Activated naive CD4-positive, alpha-beta T cell treated with anti-CD3 and anti-CD28 coated beads for 36 hours (primary cell): ENCODE measurements at places on chromosomes 7 and 10. TPM values are rescaled to one million over a fixed set of nuclear protein-coding genes. Genes with fewer than 3 reads are reported as not detected.

GRCh38 chr10:6609625-6610024 lies 29.5 kb upstream of the PRKCQ start:
- no peak for DNase-seq

GRCh38 chr10:132369636-132370185 lies 27.3 kb upstream of the PWWP2B start:
- no peak for DNase-seq

GRCh38 chr7:145951566-145951965 lies 165.0 kb upstream of the CNTNAP2 start:
- no peak for DNase-seq

DNA sequence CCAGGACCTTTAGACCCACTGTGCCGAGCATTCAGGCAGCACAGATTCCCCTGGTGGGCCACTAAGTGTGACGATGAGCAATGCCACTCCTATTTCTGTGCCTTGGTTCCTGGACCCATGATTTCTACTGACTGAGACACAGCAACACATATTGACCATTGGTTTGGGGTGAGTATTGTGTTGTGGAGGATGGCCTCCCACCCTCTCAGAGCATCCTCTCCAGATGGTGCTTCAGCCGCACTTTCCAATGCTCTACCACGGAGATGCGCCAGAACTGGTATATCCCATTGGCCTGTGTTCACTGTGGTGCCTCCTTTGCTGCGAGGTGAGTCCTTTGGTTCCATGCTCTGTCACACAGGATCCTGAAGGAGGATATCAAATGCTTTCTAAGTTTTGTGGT lies 10.1 kb upstream of the GDF10 start:
- DNase-seq, result no peak

DNA sequence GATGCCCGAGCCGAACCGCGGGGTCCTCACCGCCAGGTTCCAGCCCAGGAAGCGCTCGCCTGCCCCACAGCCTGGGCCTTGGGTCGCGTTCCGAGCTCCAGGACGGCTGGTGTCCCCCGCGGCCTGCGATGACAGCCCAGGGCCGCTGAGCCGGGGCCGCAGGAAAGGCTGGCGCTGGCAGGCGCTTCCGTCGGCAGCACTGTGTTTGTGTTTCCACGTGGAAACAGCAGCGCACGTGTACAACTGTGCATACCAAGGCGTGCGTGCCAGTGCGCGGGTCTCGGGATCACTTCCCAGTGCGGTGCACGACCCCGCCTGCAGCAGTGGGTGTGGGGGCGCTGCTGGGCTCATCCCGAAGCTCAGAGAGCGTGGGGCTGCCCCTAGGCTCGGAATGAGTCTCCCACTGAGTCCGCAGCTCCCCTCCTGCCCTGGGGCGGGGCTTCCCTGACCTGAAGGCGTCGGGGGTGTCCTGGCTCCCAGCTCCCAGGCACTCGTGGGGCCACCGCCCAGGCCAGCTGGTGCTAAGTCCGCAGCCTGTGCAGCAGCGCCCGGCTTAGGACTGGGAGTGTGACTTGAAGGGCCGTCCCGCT lies 17.2 kb downstream of the AP5Z1 start:
- DNase-seq, result peak; percentile 31

DNA sequence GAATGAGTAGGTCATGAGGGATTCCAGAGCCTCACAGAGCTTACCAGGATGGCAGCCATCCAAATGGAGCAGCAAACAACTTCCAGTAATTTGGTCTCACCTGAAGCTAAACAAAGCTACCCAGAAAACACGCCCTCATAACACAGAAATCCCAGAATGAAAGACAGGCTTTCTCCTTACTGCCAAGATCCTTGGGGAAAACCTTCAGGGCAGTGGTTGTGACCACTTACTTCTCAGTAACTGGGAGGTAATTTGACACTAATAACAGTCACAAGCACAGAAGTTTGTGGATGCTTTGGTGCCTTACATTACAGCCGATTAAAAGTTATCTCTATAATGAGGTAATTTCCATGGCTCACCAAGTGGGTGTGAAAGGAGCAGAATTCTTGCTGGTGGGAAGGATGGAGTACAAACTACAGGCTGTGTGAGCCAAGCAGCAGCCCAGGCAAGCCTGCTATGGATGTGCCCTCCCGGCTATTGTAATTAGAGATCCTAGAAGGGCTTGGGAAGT lies 10.4 kb downstream of the WDR91 start:
- DNase-seq, result no peak

- no peak for DNase-seq
These were observed 107.0 kb downstream of the LARP4B start for GRCh38 chr10:824497-824896.

DNA sequence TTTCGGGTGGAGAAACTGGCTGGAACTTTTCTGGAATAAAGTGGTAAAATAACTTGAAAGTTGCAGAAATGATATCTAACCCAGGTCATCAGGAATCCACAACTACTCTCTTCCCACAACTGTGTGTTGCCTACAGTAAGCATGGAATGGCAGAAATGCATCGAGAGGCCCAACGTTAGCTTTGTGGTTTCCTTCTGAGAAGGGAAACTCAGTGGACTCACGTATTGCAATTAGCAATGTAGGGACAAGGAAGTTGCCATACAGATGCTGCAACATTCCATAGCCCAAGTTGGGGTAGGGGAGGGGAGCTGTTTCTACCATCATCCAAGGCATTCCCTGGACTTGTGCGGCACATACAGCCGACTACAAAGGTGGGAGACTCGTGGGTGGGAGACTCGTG lies 1.9 kb downstream of the PON1 start:
- DNase-seq, result no peak

- DNase-seq, result no peak
These were observed 158.8 kb downstream of the WDR37 start for GRCh38 chr10:1214882-1215540.

- DNase-seq, result no peak
These were observed 73.7 kb downstream of the ITIH5 start for GRCh38 chr10:7593063-7593462.

- no peak for DNase-seq
These were observed 257.2 kb downstream of the TWIST1 start for GRCh38 chr7:18860221-18860620.

GRCh38 chr7:82110146-82110840 lies 333.3 kb downstream of the CACNA2D1 start:
- no peak for DNase-seq

Gene PPP1R17
- total RNA-seq, result not detected

Gene CALY
- not detected for total RNA-seq

Gene SPDYE16
- total RNA-seq, result 0.12 TPM

Gene ZNRF2
- total RNA-seq, result 10.4 TPM

Gene HMX2
- total RNA-seq, result 0.99 TPM

Gene SH2B2
- 1.4 TPM for total RNA-seq
